ENCODE measurements at places on chromosomes 7 and 10.

DNA sequence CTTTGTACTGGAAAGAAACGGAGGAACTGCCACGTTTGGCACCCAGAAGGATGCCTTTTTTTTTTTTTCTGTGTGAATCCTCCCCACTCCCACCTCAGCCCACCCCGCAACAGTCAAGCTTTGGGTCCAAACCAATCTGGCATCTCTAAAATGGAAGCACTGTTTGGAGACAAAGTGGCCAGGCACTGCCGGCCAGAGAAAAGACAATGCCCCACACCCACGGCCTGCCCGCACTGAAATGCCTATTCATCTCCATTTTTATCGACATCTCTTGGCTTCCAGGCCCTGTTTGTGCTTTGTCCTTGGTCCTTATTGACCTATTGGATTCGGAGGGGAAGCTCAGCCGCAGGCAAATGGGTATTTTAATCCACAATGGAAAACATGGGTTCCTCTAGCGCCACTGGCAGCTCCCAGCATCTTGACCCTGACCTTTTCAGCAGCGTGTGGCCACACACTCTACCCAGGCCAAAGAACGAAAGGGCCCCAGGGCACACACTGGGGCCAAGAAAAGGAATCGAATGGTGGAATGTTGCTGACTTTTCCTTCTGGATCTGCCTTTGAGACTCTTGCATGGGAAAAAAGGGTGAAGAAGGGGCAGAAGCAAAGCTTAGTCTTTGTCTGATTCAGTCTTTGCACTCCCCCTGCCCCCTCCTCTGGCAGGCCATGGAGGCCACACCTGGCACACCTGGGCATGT lies 162.6 kb upstream of the CDCA7L start:
- peak; percentile 82 for DNase-seq

GRCh38 chr7:99428972-99429566 lies 9.5 kb downstream of the PTCD1 start:
- no peak for DNase-seq

DNA sequence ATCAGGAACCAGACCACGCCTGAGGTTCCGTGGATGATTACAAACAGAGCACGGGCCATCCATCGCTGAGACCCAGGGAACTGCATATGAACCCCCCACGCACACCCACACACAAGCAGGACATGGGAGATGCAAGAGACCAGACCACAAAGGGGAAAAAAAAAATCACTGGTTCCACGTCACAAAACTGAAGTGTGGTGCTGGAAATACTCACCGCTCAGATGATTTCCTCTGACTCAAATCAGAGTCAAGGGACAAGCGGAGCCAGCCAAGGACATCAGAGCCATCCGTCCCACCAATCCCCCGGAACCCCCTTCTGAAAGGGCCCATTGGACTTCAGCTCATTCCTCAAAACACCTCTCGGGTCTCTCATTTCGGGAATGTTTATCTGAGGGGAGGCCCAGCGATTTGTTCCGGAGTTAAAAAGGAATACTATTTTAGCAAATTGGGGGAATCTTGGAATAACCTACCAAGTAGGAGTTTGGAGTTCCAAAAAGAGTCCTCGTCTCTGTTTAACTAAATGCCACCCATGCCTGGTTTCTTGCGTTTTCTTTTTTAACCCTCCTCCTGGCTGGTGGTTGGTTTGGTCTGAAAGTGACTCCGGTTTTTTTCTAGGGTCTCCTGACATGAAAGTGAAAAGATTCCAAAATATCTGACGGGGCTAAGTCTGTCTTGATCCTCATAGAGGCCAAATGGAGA lies 15.0 kb downstream of the SNX8 start:
- no peak for DNase-seq

- no peak for DNase-seq
Measured at GRCh38 chr10:10847387-10847786, 170.3 kb upstream of the CELF2 start.

- DNase-seq = no peak
Measured at GRCh38 chr7:45657136-45657889, 83.1 kb downstream of the ADCY1 start.

- no peak for DNase-seq
Measured at GRCh38 chr7:151886783-151887182, 9.9 kb upstream of the PRKAG2 start.

GRCh38 chr7:22613496-22613895 lies 113.5 kb upstream of the IL6 start:
- no peak for DNase-seq

- no peak for DNase-seq
Measured at GRCh38 chr10:88849234-88849633, 2.4 kb downstream of the ANKRD22 start.

- DNase-seq = no peak
Measured at GRCh38 chr7:130957137-130957513, 223.1 kb upstream of the KLF14 start.

DNA sequence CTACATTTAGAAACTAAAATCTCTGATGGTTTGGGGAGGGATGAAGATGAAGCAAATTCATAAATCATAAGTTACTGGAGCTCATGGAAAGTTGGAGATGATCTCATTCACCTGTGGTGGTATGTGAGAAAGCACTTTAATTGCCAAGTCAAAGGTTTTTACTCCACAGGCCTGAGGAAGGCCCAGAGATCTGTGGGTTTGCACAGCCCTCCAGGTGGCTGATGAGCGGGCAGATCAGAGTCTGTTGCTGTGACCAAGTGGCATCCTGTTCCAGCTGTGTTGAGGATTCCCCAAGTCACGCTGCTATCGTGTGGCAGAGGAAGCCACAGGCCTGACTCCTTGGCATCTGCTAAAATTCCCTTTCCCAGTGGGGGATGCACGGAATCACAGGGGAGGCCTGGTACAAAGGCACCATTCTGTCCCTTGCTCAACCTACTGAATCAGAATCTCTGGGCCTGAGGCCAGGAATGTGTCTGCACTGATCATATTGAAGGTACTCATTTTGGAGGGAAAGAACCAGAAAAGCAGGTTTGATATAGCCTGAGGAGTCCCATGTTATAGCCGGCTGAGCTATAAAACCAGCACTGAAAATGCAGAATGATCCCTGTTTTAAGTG lies 19.7 kb upstream of the DDC start:
- DNase-seq = no peak

GRCh38 chr7:142626420-142627035 lies 122.7 kb upstream of the PRSS1 start:
- no peak for DNase-seq

- DNase-seq = no peak
Measured at GRCh38 chr10:106780632-106781031, 383.9 kb downstream of the SORCS1 start.

DNA sequence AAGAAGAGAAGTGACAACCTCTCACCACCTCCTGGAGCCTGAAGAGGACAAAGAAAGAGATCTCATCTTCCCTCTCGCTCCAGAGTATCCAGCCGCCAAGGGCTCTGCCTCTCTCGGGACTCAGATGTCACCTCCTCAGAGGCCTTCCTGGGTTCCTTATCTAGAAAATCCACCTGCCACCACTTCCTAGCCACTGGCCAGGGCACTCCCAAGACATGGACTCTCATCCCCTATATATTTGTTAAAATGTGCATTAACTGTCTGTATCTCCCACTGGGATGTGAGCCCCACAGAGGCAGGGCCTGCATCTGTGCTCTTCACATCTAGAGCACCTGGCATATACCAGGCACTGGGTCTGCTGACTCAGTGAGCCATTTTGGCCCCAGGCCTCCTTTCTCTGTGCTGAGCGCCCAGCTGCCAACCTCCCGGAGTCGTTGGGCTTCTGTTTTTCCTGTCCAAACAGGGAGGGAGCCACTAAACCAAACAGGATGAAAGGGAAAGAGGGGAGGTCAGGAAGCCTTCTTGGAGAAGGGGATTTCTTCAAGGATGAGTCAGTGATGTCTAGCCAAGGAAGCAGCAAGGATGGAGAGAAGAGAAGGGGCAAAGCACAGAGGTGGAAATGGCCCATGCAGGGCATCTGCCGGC lies 58.9 kb downstream of the KCNMA1 start:
- no peak for DNase-seq

GRCh38 chr10:10817609-10818008 lies 200.1 kb upstream of the CELF2 start:
- DNase-seq = no peak

DNA sequence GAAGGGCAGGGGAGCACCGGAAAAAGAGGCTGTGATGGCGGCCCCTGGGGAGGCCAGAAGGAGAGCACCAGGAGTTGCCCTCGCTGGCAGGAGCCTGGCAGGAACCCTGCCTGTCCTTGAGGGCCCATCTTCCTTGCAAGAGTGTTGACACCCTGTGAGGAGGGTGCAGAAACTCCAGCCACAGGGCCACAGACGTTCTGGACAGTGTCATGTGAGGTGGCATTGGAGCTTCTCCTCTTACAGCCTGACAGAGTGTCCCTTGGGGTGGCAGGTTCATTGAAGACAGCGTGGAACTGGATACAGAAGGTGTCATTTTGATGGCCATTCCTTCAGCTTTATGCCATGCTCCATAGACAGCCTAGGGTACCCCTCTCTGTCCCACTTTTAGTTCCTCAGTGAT lies 54.2 kb downstream of the RBM20 start:
- DNase-seq = no peak

DNA sequence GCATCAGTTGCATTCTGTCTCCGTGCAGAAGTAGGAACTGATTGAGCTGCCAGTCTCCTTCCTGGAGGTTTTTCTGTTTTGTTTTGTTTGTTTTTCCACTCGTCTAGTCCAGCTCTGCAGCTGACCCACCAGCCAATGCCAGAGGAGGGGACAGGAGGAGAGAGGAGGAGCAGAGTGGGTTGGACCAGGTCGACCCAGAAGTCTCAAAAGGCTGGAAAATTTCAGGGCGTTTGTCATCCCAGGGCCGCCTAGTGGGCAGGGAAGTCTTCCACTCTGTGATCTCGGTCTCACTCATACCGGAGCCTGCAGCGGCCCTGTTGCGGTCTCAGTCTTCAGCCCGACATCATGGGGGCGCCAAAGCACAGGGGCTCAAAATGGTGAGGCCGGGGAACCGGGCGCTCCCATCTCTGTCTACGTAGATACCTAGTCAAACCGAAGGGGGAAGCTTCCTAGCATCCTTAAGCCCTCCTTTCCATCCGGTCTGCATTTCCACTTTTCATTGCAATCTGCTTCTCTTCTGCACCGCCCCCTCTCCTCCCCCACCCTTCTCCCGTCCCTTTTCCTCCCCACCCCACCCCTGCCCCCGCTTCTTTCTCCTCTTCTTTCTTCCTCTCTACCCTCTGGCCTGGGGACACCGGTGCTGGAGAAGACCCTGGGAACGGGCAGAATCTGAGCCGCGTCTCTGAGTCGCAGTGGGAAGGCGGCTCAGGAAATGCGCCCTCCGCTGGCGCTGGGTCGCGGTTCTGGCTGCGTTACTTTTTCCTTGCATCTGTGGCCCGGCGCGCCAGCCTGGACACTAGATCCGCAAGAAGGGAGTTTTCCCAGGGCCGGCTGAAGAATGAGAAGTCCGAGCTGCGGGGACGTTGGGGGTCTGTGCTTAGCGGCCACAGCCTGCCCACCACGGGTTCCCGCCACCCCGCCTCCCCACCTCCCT lies 16.2 kb upstream of the PAX2 start:
- no peak for DNase-seq

GRCh38 chr10:49350846-49351532 lies 44.9 kb downstream of the DRGX start:
- no peak for DNase-seq

GRCh38 chr10:129784291-129784690 lies 179.8 kb downstream of the EBF3 start:
- DNase-seq = no peak

- peak; percentile 33 for DNase-seq
Measured at GRCh38 chr10:6445671-6446316, 134.3 kb downstream of the PRKCQ start.

DNA sequence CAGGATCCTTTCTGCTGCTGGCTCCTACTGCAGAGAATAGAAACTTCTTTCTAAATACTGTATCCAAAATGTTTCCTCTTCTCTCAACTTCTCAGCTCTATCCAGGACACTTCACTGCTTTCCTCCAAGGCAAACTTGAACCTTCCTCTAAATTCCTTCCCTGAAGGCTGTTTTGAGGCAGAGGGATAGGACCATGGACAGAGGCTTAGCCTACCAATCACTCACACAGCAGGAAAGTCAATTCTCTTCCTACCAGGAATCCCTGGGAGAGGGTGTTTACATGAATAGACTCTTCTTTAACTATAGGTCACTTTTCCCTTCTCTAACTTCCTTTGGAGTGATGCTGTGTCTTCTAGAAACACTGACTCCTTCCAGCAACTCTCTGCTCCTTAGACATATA lies 115.6 kb upstream of the MKLN1 start:
- DNase-seq = no peak

DNA sequence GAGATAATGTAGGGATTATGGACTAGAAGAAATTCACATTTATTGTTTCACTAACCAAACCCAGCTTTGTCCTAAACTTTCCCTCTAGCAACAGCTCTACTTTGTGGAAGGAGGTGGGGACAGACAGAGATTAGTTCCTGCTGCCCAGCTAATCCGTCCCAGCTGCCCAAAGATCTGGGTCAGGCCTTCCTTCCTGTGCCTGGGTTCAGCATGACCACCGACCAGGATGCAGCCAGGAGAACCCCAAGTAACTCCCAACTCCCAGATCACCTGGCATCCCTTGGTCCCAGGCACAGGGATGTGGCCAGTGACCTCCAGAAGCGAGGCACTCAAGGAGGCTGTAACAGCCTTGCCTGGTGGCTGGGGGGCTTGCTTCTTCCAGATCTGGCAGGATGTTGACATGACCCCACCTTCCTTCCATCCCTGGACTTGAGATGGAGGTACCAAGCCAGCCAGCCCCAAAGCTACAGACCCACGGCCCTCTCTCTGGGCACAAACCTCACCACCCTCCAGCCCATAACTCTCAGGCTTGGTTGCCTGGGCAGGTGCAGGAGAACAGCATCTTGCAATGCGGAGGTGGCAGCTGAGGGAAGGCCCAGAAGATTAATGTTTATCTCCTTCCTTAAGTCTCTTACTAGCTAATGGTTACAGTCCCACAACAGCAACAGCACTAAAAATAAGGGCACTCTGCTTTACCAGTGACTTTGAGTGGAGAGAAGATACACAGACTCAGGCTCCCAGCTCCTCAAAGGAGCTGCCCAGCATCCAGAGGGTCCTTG lies 11.1 kb downstream of the CAMK2G start:
- DNase-seq = no peak
